Upper lobe of right lung (tissue), 1 donor: ENCODE measurements at places on chromosomes 11 and 22. TPM values are rescaled to one million over a fixed set of nuclear protein-coding genes. Genes with fewer than 3 reads are reported as not detected.

- no peak for DNase-seq
These were observed 7.6 kb downstream of the POU2AF2 start for GRCh38 chr11:111253131-111253530.

GRCh38 chr11:11577251-11577855, 44.5 kb downstream of the GALNT18 start:
- no peak for DNase-seq

- DNase-seq = peak; percentile 48
These were observed 612.6 kb downstream of the TBC1D22A start for GRCh38 chr22:47374901-47375575.

- peak; percentile 58 for DNase-seq
These were observed 16.3 kb upstream of the VSIG10L2 start for GRCh38 chr11:125929445-125930075.

GRCh38 chr11:106379265-106379664, 301.8 kb downstream of the AASDHPPT start:
- DNase-seq = no peak

GRCh38 chr11:85127349-85127748, 499.8 kb downstream of the DLG2 start:
- DNase-seq = no peak

GRCh38 chr11:9895006-9895405, 231.1 kb downstream of the SWAP70 start:
- no peak for DNase-seq

DNA sequence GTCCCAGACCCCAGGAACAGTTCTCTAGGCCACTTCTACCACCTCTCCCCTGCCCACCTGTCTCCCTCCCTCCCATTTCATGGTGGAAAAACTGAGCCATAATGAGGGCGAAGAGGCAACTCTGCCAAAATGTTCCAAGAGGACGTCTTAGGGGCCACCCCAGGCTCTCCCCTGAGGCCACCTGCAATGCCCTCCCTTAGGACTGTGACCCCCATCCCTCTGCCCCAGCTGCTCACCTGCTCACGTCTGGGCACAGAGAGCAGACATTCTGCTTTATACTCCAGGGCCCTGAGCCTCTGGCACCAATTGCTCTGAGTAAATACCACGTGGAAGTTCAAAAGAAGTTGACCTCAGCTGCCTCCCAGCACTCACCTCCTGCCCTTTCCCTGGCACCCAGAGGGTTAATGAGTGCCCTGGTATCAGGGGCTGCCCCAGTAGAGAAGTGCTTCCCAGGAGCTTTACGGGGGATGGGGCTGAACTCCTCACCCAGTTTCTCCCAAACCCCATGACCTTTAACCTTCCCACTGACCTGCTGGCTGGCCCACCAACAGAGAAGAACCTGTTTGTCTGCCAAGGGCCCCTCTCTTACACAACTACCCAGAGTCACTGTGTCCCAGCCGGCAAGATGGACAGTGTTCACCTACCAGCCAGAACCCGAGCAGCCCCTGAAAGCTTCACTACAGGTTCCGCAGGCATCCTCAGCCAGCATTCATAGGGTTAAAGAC, 627 bp upstream of the APOA5 start:
- no peak for DNase-seq

GRCh38 chr11:95595541-95595940, 194.0 kb downstream of the FAM76B start:
- DNase-seq = no peak

DNA sequence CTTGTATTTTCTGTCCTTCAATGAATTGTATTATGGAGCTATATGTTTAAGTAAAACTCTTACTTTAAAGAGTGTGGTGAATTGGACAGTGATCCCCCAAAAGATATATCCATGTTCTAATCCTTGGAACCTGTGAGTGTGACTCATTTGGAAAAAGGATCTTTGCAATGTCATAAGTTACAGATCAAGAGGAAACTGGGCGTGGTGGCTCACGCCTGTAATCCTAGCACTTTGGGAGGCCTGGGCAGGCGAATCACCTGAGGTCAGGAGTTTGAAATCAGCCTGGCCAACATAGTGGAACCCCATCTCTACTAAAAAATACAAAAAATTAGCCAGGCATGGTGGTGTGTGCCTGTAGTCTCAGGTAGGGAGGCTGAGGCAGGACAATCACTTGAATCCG, 36.7 kb downstream of the ELF5 start:
- no peak for DNase-seq

Gene RRM1
- 28.0 TPM for total RNA-seq

Gene MMP27
- not detected for total RNA-seq

Gene SMIM35
- total RNA-seq = not detected

Gene PRRG4
- total RNA-seq = 12.6 TPM

Gene PITPNM1
- 38.2 TPM for total RNA-seq

Gene KCNC1
- not detected for total RNA-seq

Gene GLYATL1B
- not detected for total RNA-seq

Gene GRAMD1B
- total RNA-seq = 4.8 TPM
